ENCODE measurements at places on chromosomes 16 and 17.

DNA sequence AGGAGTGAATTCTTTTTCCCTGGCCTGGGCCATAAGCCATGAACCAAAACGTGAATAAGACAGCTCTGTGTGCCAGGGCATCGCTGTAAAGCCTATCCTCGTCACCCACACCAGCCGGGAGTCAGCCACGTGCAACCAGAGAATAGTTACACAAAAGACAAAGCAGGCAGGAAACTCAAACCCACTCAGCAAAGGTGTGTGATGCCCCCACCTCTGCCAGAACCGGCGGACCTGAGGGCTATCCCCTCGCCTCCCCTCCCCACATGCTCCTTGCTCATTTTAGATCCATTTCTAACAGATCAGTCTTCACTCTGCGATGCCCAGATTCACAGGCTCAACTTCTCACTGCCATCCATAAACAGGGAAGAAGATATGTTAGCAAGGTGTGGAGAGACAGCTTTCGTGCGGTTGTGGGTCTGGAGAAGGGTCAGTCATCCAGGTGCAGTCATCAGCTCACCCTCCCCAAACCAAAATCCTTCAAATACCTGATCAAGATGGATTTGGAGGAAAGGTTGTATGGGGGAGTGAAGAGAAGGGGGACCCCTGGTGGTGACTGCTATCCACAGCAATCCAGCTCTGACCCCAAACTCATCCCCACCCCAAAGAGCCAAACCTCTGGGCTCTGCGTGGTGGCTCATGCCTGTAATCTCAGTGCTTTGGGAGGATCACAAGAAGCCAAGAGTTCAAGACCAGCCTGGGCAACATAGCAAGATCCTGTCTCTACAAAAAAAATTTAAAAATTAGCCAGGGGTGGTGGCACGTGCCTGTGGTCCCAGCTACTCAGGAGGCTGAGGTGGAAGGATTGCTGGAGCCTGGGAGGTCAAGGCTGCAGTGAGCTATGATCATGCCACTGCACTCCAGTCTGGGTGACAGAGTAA is 219.2 kb downstream of the C16orf78 start:
- peak; percentile 64 for DNase-seq

- DNase-seq: no peak
These were observed 18.1 kb upstream of the DLX3 start for GRCh38 chr17:50013079-50013478.

GRCh38 chr16:55756963-55757362 is 75.9 kb downstream of the CES1 start:
- peak; percentile 6 for DNase-seq

DNA sequence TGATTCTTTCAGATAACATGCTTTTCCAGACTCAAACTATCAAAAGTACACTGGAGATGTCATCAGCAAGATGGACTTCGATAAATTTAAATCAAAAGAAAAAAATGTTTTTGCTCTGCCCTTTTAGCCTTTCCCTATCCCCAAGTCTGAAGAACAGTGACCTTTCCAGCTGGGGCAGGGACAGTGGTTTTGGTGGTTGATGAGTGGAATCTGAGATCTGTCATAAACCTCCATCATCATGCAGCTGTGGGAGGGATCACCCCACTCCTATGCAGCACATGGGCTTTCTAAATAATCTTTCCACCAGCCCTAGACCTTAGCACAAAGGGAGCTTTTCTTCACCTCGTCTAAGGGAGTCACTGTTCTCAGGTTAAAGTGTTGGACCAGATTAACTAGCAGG is 869.5 kb upstream of the SOX9 start:
- no peak for DNase-seq
